ENCODE measurements at places on chromosomes 1 and 21. TPM values are rescaled to one million over a fixed set of nuclear protein-coding genes. Genes with fewer than 3 reads are reported as not detected.

DNA sequence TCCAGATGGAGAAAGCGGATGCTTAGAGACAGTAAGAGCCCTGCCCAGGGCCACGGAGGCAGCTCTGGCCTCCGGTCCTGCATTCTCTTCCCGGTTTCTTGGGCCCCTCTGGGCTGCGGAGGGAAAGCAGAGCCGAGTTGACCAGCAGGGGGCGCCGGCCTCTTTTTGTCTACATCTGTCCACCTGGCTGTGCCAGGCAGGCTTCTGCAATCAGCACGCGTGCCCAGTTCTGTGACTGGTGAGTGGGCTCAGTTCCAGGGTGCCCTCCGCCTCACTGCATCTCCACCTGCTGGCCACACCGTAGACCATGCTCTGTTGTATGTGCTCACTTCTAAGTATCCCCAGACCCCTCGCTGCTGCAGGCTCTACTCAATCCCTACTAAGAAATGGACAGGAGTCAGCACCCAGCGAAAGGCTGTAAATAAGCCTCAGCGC, 6.7 kb upstream of the HUNK start:
- no peak overlapping the region for H3K4me3 ChIP-seq
- H3K4me1 ChIP-seq = no peaks in the 10 kb centered on the region
- no peak overlapping the region for H3K27ac ChIP-seq
- peaks cover 12% of the 10 kb centered on the region for H3K27me3 ChIP-seq

DNA sequence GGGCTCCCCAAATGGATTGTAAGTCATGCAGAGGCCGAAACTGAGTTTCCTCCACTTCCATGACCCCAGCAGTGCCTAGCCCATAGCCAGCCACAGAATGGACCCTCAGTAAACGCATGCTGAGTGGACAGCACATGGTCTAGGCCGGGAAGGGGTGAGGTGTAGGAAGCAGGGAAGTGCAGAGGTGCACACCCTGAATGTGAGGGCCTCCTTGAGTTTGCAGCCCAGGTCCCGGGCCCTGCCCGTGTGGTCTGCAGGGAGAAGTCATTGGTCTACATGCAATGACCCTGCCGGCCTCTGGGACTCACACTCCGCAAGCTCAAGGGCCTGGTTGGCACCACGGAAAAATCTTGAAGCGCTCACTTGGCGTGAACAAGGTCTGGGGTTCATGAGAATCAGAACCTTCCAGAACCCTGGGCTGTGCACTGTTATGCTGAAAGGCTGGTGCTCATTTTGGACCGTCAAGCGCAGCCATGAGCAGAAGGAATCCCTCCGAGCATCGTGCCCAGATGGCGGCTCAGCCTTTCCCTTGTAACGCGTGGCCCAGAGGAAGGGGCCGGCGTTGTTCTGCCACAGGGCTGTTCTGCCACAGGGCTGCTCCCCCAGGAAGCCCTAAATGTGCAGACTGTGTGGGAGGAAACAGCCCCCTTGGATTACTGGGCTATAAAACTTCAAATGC, 66.4 kb downstream of the PSMG1 start:
- H3K4me1 ChIP-seq = peaks cover 11% of the 10 kb centered on the region
- H3K27me3 ChIP-seq = no peaks in the 10 kb centered on the region
- DNase-seq = no peak
- no peaks in the 10 kb centered on the region for H3K36me3 ChIP-seq

GRCh38 chr1:43619314-43619790, 30.6 kb upstream of the KDM4A start:
- no peak overlapping the region for H3K27ac ChIP-seq
- no peak for DNase-seq
- no peaks in the 10 kb centered on the region for H3K27me3 ChIP-seq

Gene PPT1
- total RNA-seq = 38.3 TPM

Gene NECTIN4
- not detected for total RNA-seq

Gene GPA33
- total RNA-seq = not detected
